ENCODE measurements at places on chromosomes 12 and 14.
A peak's percentile ranks its signal among the peaks of the same experiment; 100 is the strongest.

- DNase-seq, result no peak
These were observed 195.2 kb downstream of the ATXN7L3B start for GRCh38 chr12:74732826-74733225.

DNA sequence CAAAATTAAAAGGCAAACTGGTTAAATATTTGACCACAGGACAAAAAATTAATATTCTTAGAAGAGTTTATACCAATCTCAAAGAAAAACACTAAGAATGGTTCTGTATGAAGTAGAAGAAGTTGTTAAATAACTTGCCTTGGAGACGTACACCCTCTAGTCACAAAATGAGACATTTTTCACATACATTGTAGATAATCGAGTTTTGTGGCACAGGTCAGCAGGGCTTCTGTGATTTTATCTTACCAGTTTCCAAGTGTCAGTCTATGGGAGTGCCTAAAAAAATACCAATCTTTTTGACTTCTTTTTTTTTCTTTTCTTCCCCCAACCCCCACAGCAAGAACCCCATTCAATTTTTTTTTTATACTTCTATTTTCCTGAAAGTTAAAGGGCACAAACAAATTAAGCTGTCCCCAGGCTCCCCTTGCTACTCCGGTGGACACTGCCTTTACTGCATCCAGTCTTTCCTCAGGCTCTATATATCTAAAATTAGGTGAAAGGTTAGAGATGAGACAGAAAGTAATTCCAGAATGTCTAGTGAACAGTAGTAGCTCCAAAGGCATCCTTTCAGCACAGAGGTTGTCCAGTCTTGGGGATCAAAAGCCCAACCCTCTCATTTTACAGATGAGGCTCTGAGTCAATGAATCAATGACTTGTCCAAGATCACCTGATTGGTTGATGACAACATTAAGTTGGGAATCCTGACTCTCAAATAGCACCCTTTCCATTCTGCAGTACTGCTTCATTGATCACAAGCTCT lies 6.2 kb downstream of the LIMA1 start:
- DNase-seq, result no peak

DNA sequence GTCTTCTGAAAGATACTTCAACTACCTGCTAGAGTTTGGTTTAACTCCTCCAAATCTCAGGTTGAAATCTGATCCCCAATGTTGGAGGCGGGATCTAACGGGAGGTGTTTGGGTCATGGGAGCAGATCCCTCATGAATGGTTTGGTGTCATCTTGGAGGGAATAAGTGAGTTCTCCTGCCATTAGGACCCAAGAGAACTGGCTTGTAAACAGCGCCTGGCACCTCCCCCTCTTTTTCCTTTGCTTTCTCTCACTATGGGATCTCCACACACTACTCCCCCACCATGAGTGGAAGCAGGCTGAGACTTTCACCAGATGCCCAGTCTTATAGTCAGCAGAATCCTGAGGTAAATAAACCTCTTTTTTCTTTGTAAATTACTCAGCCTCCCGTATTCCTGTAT lies 2.5 kb downstream of the CNIH1 start:
- no peak for DNase-seq

DNA sequence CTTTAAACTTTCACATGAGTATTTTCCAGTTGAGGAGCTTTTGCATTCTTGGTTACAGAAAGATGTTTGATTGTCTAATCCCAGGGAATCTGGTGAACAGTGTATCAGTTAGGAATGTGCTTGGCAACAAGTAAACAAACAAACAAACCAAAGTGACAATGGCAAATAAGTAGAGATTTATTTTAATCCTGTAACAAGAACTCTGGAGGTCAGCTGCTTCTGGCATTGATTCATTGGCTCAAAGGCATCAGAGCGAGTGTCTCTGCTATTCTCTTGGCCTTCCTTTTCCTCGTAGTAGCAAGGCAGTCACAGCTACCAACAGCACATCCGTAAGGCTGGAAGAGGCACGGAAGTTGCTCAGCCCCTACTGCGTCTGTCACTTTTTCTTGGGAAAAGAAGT lies 37.2 kb downstream of the CRADD start:
- no peak for DNase-seq

- no peak for DNase-seq
These were observed 66.3 kb downstream of the TRHDE start for GRCh38 chr12:72338437-72338836.

DNA sequence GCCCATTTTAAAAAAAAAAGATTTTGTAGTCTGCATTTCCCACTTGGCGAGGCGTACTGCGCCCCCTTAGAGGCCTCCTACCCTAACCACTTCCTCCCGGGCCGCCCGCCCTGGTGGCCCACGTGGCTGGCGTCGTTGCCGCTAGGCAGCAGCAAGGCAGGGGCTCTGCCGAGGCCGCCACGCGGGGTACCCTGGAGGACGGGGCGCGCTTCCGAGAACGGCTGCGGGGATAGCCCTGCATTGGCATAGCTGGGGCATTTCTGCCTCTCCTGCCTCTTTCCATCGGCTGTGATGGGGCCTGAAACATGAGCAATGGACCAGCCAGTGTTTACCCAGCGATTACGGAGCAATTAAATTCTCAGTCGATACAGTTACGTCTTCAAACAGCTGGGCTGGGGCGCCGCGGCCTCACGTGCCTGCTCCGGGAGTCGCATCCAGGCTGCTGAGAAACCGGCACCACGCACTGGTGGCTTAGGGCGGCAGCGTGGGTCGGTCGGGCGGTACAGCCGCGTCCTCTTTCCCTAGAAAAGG lies 38.0 kb downstream of the IQSEC3 start:
- no peak for DNase-seq

DNA sequence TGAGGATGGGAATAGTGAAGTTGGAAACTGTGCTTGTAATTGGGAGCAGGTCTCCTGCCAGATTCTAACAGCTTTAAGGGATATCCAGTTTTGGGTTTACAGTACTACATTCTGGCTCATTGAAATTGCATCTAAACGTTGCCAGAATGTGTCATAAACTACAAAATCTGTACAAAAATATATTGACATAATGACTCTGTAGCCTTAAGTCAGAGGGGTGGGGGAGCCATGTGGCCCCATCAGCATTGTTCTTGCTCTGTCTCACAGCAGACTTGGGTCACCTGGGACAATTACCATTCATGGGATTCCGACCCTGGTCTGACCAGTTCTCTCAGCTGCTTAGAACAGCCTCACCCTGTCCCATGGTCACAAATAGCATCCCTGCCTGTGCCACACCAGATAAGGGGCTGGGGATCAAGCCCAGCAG lies 43.3 kb upstream of the MED13L start:
- no peak for DNase-seq

DNA sequence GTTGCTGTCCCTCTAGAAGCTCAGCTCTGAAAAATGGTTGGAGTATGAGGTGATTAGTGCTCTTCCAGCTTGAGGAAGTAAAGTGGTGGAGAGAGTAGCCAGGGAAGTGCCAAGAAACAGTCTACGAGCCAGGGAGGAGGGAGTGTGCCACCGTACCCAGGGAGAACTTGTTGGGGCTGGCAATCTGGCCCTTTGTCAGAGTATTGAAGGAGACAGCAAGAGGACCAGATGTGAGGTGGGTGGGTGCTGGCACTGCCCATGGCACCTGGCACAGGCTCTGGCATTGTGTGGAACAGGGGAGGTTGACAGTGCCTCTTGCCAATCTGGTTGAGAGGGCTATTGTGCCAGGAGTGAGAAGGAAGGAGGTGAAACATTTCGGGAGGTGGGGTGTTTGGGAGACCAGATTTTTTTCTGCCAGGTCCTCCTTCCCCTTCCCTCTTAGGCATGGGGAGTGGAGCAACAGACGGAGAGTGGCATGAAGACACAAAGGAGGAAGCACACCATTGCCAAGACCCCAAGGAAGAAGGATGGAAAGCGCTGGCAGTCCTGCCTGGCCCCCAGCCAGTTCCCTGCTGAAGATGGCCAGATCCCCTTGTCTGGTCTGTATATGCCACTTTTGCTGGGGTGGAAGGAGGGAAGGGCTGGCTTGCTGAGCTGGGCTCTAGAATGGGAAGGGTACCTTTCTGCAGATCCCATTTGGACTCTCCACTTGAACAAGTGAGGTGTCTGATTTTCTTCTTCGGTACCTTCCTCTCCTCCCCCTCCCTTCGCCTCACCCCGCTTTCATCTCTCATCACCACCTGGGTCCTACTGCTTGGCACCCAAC lies 37.5 kb downstream of the ZFHX2 start:
- peak; percentile 80 for DNase-seq

GRCh38 chr12:30580344-30580743 lies 115.3 kb downstream of the IPO8 start:
- no peak for DNase-seq

DNA sequence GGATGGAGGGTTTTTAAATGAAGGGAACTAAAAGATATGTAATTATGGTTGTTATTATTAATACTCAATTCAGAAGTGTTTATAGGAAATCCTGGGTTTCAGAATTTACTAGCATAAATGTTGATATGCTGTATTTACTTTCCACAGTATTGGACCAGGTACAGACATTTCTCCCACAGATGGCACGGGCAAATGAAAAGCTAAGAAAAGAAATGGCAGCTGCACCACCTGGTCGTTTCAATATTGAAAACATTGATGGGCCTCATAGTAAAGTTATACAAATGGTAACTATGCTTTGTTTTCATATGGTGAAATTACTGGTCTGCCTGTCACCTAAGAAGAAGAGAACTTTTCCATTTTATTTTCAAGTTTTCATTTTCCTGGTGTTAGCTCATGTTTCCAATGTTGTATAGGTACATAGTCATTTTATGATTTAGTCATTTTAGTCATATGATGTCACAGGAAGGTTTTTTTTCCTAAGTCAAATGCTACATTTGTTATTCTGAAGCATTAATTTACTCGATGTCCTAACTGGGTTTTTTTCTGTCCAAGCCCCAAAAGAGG lies 5.5 kb downstream of the NOPCHAP1 start:
- DNase-seq, result no peak

- no peak for DNase-seq
These were observed 28.0 kb downstream of the NELL2 start for GRCh38 chr12:44847888-44848702.

Measured in anterior cingulate cortex (tissue), 58 donors.